ENCODE measurements at places on chromosomes 3 and 15.

DNA sequence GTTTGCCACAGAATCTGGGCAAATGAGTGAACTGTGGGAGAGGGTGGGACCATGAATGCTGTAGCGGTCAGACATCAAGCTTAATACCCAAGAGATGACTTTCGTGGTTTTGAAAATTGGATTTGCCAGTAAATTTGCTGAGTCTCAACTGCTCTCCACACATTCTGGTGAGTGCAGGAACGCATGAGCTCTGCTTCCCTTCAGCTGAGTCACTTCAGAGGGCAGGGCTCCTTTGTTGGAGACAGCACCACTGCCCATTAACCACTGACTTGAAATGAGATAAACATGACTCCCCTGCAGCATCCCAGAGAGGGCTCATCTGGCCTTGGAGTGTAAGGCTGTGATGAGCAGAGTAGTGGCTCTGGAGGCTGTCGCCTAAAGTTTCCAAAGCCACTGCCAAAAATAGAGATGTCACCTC lies 22.6 kb downstream of the RARRES1 start:
- DNase-seq, result peak; percentile 99

GRCh38 chr3:25246913-25247312 lies 181.2 kb upstream of the RARB start:
- no peak for DNase-seq

- DNase-seq, result no peak
Observed at GRCh38 chr3:190178779-190179178, 58.1 kb upstream of the P3H2 start.

DNA sequence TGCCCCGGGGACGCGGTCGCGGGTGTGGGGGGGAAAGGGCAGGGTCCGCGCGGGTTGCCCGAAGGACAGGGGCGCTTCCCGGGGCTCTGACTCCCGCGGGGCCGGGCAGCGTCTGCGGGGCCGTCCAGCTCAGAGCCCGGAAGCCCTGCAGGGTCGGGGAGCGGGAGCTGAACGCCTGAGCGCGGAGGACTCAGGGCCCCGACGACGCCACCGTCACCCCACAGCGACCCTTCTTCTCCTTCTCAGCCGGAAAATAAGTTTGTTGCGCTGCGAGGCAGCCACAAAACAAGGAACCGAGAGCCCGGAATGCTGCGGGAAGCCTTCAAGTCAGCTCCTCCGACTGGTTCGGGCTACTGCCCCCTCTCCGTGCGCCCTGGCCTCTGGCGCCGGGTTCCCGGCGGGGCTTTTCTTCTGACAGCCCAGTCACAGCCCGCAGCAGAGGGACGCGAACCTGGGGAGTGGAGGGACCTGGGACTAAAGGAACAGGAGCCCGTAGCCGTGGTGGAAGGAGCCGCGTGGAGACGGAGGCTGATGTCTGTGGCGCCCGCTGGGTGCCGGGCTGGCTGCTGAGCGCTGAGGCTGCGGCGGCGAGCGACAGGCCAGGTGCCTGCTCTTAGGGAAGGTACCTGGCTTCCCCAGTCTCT lies 484 bp downstream of the CNTN4 start:
- DNase-seq, result no peak

- no peak for DNase-seq
Observed at GRCh38 chr3:25834346-25834745, 44.5 kb downstream of the OXSM start.

- no peak for DNase-seq
Observed at GRCh38 chr3:109005443-109005842, 51.8 kb upstream of the GUCA1C start.

DNA sequence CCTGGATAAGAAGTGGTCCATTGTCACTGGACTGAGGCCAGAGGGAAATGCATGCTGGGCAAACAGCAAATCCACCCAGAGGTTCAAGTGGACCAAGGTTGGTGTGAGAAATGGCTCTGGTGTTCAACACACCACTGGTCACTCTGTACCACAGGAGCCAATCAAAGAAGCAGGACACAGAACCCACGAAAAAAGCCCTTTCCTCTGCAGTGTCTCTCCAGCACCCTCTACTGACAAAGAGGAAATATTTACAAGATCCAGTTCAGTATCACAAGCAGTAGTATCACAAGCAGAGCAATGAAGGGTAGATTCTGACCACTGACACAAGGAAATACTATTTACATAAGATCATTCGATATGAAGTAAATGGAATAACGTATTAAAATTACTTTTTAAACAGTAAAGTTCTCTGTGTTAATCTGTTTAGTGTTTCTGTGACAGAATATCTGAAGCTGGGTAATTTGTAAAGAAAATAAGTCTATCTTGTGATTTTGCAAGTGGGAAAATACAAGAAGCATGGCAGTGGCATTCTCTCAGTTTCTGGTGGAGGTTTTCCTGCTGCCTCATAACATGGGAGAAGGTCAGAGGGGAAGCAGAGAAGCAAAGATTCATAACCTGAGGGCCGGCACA lies 390.7 kb downstream of the EFHB start:
- no peak for DNase-seq

- no peak for DNase-seq
Observed at GRCh38 chr3:126751611-126752302, 47.7 kb downstream of the CHCHD6 start.

GRCh38 chr3:53168175-53168923 lies 7.3 kb downstream of the PRKCD start:
- no peak for DNase-seq

- peak; percentile 3 for DNase-seq
Observed at GRCh38 chr3:62665627-62666437, 209.4 kb downstream of the CADPS start.

- no peak for DNase-seq
Observed at GRCh38 chr3:112889357-112889756, 42.7 kb upstream of the CD200R1L start.

DNA sequence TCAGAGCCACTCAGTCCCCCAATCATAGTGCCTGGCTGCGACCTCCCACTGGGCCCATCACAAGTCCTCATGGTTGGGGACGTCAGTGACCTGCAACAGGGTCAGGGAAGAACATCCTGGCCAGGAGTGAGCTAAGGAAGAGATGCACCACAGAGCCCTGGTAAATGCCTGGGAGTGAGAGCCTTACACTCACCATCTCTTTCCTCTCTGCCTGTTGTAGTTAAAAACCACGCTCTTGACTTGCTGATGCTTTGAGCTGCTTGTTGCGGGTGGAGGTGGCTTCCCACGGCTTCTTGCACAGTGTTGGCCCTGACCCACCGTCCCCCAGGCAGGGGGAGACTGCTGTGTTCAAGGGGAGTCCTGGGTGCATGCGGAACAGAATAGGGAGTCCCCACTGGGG lies 91.1 kb upstream of the RGMA start:
- no peak for DNase-seq

GRCh38 chr3:150371741-150372254 lies 36.3 kb upstream of the TSC22D2 start:
- DNase-seq, result peak; percentile 98

GRCh38 chr3:123081718-123082369 lies 15.0 kb downstream of the PDIA5 start:
- no peak for DNase-seq

GRCh38 chr3:145906301-145906700 lies 254.7 kb downstream of the PLOD2 start:
- DNase-seq, result no peak

DNA sequence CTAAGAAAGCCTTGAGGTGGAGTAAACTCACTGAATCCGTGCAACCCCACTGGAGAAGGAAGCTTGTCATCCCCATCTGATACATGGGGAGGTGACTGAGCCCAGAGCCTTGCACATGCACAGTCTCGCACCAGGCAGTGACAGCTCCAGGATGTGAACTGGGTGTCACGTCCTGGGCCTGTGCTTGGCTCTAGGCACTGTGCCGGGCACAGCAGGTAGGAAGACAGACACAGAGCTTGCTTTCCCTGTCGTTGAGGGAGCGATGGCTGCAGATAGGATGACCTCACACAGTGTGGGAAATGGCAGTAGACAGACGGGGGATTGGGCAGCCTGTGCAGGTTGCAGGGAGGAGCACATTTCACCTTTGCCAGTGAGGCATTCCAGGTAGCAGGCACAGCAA lies 12.2 kb upstream of the ATP2B2 start:
- no peak for DNase-seq

- no peak for DNase-seq
Observed at GRCh38 chr3:36944641-36945270, at the start of gene TRANK1. TRANK1 (minus strand) TSS chr3:36945054; CDS start chr3:36944809, 245 bp downstream.

- no peak for DNase-seq
Observed at GRCh38 chr15:67396114-67396513, 124.8 kb upstream of the C15orf61 start.

DNA sequence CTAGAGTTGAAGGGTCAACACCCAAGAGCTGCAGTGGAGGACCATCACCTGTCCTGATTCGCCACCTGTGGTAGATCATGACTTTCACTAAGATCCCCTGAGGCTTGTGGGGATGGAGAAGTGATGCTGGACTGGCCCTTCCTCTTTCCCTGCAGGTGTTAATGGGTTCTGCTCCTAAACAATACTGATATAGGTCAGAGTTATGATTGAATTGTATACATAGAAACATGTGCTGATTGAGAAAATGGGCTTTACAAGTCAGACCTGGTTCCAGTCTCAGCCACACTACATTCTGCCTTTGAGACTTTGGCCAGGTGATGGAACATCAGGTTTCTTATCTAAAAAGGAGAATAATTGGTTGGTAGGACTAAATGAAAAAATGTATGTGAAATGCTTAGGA lies 418.9 kb upstream of the TPRG1 start:
- no peak for DNase-seq

- DNase-seq, result no peak
Observed at GRCh38 chr3:113242096-113242581, 30.8 kb downstream of the BOC start.

GRCh38 chr15:66565741-66566144 lies at the start of gene LCTL:
LCTL (minus strand) TSS chr15:66565998; CDS start chr15:66565365, 633 bp downstream.
- DNase-seq, result no peak

DNA sequence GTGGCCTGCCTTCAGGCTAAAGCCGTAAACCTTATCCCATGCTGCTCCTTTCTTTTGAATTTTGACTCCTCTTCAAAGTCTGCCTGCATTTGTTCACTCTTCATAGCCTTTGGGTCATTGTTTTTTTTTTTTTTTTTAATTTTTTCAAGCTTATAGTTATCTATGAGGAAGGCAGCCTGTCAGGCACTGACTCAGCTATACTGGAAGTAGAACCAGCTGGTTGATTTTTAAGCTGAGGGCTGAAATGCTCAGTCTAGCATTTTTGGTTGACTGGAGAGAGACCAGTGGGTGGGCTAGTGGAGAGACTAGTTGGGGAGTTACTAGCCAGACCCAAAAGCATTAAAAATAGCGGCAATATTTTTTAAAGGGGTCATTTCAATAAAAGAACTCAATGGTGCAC lies 44.1 kb downstream of the C3orf20 start:
- DNase-seq, result no peak

GRCh38 chr3:9074079-9074478 lies 110.8 kb upstream of the RAD18 start:
- DNase-seq, result peak; percentile 53

GRCh38 chr15:76696840-76697239 lies 208.3 kb downstream of the SCAPER start:
- no peak for DNase-seq

GRCh38 chr3:13347390-13347950 lies 72.7 kb downstream of the NUP210 start:
- no peak for DNase-seq

DNA sequence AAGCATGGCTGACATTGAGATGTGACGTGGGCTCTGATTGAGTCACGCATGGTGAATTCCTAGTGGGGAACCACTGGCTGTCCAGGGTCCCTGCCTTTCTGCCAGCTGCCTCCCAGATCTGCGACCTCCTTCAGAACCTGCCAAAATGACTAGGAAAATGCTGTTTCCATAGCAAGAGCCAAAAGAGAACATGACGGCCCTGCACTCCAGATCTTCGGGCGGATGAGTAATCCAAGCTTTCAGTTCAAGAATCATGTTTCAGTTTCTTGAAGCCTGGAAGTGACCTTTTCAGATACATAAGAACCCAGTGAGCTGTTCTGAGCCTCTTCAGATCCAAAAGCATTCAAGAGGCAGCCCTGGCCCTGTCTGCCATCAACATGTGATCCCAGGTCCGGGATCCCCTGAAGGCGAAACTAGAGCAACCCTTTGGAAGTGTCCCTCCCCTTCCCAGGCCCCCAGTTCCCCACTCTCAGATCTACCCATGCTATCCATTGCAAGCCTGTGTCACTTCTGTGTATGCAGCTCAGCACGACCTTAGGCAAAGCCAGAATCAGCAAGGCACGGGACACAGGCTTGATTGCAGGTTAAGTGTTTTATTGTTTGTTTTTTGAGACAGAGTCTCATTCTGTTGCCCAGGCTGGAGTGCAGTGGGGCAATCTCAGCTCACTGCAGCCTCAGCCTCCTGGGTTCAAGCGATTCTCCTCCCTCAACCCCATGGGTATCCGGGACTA lies 19.7 kb downstream of the ANKRD63 start:
- DNase-seq, result peak; percentile 21

- no peak for DNase-seq
Observed at GRCh38 chr15:74392451-74392830, 25.0 kb upstream of the CYP11A1 start.

DNA sequence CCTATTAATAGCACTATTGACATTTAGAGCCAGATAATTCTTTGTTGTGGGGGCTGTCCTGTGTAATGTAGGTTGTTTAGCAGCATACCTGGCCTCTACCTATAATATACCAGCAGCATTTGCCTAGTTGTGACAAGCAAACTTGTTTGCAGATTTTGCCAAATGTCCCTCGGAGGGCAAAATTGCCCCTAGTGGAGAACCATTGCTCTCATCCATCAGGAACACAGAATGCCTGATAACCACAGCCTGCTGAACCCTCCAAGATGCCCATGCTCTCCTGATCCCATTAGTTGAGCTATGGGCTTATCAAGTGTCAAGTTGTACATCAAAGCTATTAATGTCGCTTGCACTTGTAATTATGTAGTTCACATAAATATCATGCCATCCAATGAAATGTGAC lies 15.0 kb upstream of the KBTBD8 start:
- DNase-seq, result no peak

GRCh38 chr3:901953-902778 lies 190.7 kb upstream of the CNTN6 start:
- no peak for DNase-seq

DNA sequence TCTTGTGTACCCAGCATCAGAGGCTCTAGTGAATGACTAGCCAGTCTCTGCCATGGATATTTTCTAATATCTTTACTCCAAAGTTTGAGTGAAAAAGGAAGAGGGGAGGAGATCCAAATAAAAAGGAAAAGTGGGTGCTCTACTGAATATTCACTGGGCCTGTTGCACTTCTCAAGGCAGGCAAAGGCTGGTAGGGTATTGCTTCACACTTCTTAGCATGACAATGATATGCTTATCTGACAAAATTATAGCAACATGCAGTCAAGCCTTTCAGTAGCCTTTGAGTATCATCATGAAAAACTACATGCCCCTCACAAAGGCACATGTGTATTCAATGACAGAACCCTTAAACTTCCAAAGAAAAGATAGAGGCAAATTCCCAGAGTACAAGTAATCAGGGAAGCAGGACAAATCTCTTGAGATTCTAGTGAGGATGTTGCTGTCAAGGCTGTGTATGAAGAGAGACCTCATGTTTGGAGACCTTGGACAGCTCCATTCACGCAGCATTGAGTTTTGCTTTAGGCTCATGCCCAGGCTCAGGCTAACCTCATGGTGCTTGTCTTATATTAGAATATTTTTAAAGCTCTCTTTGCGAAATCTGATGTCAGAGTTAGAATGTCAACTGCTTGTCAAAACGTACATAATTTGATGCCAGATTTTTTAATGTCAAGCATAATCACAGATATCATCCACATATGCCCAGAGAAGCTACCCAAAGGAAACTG lies 506.9 kb downstream of the OCA2 start:
- DNase-seq, result no peak

- DNase-seq, result no peak
Observed at GRCh38 chr3:122941228-122942206, 86.0 kb downstream of the SEMA5B start.

Data from GM04503 (cell line).